Left kidney (tissue), 8 donors: ENCODE measurements at places on chromosomes 6 and 20.

- no peak for DNase-seq
Observed at GRCh38 chr6:36387440-36388303, at the start of gene ETV7. TSS of gene ETV7 (minus strand) at chr6:36387669. CDS start at chr6:36387541, 128 bp downstream.

GRCh38 chr20:6605055-6605935, 162.2 kb upstream of the BMP2 start:
- peak; percentile 51 for DNase-seq

DNA sequence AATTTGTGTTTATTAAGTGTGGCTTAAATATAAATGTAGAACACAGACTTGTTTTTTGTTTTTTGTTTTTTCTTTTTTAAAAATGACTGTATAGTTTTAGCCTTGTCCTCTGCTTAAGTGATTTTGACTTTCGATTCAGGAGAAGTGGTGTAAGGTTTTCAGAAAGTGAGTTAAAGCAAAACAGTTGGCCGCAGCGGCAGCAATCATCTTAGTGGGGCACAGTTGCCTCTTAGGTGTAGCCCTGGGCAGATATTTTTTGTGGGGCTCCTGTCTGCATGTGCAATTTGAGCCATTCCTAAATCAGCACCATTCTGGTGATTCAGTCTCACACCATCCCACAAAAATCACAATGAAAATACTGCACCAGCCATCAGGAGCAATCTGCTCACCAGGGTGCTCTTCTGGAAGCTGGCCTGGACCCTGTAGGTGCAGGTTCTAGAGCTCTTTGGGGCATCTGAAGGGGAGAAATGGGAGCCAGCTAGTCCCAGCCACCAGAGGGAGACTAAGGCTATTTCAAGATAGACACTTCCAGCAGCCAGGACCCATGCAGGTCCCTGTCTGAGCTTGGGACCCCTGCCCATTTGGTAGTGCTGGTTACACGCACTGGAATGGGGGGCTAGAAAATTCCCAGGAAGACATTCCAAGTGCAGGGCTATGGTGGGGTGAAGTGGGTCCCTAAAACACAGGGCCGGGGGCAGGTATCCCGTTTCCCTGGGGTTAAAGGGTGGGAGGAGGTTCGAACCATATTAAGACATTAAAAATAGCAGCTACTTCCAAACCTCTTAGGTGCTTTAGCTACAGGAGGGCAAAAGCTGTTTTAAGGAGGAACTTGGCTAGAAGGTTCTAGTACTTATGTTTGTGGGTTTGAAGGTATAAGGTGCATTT, 156.6 kb downstream of the NFATC2 start:
- DNase-seq: no peak

DNA sequence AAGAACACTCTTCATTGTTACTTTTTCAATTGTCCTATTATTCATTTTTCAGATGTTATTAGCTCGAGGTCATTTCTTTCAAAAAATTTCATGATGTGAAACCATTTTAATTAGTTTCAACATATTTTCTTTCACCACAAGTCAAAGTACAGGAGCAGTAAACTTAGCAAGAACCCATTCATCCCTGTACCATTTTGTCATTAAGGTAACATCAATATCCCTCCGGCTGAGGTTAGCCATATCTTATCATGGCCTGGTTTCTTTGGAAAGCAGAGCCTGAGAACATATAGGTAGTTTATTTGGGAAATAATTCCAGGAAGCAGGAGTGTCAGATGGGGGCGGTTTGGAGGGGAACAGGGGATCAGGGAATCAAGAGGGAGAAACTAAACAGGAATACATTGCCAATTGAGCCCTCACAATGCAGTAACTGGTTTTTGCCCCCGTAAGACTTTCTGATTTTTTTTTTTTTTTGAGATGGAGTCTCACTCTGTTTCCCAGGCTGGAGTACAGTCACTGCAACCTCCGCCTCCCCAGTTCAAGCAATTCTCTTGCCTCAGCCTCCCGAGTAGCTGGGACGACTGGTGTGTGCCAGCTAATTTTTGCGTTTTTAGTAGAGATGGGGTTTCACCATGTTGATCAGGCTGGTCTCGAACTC, 83.7 kb downstream of the MKKS start:
- DNase-seq: no peak

GRCh38 chr6:118808793-118809638, 84.9 kb upstream of the ASF1A start:
- no peak for DNase-seq

DNA sequence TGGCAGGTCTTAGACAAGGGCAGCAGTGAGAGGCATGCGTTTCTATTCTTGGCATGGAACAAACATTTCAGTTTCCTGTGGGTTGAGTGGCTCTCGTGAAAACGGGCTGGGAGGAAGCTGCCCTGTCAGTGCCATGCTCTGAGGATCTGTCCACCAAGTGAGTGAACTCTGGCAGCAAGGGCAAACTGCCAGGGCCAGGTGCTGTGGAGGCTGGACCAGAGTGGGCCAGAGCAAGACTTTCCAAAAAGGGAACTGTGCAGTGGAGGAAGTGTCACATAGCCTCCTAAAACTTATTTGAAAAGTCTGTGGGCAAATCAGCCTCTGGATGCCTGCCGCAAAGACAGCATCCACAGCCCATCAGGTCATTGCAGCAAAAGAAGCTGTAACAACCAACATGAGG, 44.2 kb upstream of the TAB2 start:
- no peak for DNase-seq
